ENCODE measurements at places on chromosomes 13 and 19.

DNA sequence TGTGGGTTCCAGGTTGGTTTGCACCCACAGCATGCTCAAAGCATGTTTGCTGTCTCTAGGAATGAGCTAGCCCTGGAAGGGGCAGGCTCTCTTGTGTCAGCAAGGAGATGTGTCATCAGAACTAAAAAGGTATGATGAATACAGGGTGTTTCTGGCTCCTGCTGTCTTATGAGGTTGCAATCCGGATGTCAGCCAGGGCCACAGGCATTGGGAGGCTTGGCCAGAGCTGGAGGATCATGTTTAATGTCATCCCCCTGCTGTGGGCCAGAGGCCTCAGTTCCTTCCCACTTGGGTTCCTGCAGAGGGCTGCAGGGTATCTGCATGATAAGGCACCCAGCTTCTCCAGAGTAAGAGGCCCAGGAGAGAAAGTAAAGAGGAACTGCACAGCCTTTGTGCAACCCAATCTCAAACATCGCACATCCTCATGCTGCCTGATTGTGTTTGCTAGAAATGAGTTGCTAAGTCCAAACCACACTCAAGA is 193.6 kb downstream of the COL4A1 start:
- DNase-seq, result no peak

- no peak for DNase-seq
These were observed 6.5 kb downstream of the UNC13A start for GRCh38 chr19:17681505-17682125.

GRCh38 chr13:41061075-41061913 is at the start of gene WBP4:
Gene WBP4, plus strand, starts transcription at chr13:41061509. Its CDS starts 165 bp downstream, at chr13:41061674.
- DNase-seq, result peak; percentile 88

GRCh38 chr13:24068472-24068871 is 92.0 kb upstream of the SPATA13 start:
- DNase-seq, result no peak

DNA sequence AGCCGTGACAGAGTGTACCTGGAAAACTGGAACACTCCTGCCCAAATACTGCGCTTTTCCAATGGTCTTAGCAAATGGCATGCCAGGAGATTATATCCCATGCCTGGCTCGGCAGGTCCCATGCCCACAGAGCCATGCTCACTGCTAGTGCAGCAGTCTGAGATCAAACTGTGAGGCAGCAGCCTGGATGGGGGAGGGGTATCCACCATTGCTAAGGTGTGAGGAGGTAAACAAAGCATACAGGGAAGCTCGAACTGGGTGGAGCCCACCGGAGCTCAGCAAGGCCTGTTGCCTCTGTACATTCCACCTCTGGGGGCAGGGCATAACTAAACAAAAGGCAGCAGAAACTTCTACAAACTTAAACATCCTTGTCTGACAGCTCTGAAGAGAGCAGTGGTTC is 10.5 kb downstream of the CYP2A13 start:
- DNase-seq, result no peak

- no peak for DNase-seq
These were observed 101.6 kb downstream of the IRS2 start for GRCh38 chr13:109684824-109685202.

DNA sequence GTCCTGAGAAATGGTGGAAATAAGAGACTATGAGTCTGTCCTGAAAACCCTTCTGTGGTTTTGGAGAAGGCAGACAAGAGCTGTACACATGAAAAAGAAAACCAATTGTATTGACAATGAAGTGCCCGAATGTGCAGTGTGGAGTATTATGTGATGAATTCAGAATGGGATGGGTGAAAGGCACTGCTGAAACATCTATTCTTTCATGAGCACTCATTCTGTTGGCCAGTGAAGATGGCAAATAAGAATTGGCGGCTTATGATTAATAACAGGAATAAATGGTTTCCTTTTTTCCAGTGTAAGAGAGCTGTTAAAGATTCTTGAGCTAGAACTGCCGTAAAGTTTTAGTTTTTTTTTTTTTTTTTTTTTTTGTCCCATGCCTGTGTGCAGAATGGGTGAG is 5.7 kb downstream of the POLR1D start:
- no peak for DNase-seq

DNA sequence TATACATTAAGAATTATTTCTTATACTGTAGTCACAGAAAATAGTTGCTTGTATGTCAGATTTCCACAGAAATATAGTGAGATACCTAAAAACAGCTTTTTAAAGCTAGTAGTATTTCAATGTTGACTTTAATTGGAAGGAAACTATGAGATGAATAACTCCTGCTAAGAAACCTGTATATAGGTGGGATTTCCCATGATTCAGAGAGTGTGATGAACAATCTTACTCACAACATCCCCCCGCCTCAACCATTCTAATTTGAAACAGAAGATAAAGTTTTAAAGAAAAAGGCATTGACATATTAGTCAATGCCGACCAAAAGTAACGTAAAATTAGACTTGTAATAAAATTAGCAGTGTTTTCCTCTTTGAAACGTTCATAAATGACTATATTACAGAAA is 1.4 kb upstream of the MIR17HG start:
- no peak for DNase-seq

DNA sequence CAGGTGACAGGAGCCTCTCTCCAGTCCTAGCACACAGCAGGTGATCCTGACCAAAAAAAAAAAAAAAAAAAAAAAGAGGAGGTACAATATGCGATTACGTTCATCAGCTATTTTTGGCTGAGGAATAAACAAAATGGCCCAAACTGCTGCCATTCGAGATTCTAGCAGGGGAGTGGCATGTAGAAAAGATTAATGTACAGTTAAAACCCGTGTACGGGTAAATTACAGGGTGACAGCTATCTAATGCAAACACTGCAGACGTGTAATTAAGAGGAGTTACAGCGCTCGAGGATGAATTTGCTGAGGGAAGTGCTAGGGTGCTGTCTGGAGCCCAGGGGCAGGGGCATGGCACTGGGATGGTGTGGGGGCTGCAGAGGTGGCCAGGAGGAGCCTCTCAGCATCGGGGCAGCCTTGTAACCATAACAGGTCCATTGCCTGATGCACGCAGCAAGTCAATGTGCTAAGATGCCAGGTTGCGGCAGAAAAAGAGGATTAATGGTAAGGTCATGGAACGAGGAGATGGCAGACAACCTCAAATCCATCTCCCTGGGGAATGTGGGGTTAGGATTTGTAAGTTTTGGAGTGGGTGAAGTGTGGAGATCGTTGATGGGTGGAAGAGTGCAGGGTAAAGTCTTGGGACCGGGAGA is 17.4 kb downstream of the CHST8 start:
- DNase-seq, result no peak

GRCh38 chr13:105177265-105177900 is 1358.1 kb downstream of the EFNB2 start:
- DNase-seq, result no peak

DNA sequence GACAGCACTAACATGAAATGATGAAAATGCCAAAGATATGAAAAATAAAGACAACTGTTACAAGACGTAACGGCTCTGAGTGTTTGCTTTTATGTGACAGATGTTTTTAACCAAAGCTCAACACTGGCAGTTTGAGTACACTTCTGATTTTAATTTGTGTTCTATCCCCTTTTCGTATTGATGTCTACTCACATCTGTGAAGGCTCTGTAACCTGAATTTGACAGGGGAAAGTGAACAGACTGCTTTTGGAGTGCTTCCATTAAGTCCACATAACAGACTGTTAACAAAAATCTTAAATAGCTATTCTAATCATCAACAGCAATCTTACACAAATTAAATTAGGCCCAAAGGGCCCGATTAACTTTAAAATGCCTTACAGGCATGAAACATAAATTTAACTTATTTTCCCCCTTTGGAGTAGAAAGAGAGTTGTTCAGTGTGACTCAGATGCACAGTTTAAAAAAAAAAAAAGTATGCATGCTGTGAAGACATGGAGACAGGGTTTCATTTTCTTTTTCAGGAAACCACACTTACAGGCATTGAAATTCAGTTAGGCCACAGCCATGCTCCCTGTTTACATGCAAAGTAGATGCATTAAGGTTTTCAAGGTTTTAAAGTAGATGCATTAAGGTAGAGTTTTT is 16.3 kb upstream of the RNASEH2B start:
- DNase-seq, result no peak

DNA sequence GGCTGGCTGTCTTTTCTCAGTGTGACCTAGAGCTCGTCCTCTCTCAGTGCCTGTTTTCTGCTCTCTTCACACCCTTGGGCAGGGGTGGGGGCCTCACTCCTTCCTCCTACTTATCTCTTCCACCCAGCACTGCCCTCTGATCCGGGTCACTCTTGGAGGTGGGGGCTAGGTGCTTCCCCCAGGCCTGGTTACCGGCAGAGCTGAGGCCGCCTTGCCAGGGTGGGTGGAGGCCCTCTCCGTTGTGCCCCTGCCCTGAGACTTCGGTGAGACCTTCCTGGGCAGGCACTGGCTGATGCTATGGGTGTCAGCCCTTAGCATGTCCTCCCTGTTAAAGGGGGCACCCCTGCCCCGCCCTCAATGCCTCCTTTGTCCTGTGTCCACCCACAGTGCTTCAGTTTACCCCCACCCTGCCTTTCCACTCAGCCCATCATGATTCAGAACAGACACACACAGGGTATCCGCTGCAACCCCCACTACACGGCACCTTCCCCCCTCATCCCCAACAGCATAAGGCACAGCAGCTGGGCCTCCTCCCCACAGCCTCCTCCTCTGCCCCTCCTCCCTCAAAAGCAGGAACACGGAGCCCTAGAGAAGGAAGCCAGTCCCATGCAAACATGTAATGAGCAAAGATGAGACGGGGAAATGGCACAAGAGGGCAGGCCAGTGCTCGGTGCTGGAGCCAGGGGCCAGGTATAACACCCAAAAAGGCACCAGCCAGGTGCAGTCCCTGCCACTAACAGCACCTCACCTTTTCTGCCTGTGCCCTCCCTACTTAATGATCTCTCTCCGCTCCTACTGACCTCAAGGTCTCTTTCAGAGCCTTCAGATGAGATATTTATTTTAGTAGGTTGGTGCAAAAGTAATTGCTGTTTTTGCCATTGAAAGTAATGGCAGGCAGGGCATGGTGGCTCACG is 9.8 kb downstream of the ZGLP1 start:
- DNase-seq, result no peak

GRCh38 chr19:8129061-8129618 is 20.3 kb downstream of the FBN3 start:
- DNase-seq, result no peak

DNA sequence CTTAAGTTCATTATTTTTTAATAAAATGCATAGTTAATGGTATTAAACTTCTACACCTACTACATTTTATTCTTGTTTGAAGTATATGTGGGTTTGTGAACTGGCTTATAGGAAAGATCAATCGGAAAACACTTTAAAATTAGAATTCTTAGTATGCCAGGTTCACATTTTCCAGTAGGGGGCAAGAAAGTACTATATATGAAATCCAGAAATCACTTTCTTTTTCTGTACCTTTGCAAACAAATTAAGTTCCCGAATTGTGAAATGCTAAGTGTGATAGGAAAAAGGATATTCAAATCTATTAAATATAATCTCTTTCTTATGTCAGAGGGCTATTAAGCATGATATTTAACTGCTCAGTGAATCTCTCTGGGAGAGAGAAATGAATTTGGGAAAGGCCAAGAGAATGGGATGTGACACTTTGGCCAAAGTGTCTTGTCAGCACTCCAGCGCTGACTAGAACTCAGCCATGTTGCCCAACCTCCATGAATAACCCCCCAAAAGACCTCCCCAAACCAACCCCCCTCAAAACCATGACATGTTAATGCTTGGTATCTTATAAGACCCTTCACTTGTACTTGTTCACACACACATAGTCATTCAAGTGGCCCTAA is 122.6 kb upstream of the SLC10A2 start:
- no peak for DNase-seq

DNA sequence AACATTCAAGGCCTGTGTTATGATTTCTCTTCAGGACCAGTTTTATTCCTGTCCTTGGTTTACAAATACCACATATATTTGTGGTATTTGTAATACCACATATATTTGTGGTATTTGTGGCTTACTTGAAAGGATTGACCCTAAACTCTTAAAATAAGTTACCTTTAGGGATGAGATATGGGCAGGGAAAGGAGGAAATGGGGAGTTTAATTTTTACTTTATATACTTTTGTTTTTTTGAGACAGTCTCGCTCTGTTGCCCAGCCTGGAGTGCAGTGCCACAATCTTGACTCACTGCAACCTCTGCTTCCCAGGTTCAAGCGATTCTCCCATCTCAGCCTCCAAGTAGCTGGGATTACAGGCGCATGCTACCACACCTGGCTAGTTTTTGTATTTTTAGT is 2.3 kb upstream of the TGDS start:
- no peak for DNase-seq

DNA sequence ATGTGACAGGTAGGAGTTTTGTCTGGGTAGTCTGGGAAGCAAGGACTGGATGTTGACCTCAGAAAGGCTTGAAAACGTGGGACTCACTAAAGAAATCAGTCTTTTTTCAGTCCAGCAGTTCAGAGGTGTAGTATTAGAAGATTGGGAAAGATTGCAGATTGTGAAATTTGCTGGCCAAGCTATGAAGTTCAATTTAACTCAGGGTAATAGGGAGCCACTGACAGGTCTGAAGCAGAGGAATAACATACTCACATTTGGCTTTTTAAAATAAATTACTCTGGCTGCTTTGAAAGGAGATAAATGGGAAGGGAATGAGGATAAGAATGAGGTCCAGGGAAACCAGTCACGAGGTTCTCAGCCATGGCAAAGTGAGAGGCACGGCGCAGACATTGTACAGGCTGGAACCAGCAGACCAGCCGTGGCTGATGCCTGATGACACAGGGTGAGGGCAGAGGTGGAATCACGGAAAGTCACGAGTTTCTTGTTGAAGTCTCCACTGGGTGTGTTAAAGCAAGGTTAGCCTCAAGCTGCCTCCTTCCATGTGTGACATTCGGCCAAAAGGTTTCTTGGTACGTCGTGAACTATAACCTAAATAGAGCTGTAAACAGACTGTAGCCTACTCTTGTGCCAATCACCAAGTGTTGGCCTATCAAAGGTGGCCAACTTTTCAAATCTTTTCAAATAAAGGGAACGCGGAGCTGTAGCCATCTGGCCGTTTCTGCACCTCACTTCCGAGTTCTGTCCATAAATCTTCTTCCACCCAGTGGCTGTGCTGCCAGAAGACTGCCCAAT is 377.6 kb downstream of the IRS2 start:
- DNase-seq, result no peak

DNA sequence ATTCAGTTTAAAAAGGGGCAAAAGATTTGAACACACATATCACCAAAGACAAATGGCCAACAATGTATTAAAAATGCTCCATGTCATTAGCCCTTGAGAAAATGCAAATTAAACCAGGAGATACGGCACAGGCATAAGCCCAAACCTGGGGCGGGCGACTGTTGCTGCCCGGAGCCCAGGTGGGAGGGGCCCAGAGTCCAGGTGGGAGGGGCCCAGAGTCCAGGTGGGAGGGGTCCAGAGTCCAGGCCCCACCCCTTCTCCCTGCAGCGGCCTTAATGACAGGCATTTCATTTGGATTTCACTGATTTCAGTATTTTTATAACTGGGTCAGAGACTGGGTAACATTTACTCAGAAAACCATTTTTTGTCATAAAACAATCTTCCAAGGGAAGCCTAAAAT is 78.2 kb downstream of the RASA3 start:
- DNase-seq, result no peak

DNA sequence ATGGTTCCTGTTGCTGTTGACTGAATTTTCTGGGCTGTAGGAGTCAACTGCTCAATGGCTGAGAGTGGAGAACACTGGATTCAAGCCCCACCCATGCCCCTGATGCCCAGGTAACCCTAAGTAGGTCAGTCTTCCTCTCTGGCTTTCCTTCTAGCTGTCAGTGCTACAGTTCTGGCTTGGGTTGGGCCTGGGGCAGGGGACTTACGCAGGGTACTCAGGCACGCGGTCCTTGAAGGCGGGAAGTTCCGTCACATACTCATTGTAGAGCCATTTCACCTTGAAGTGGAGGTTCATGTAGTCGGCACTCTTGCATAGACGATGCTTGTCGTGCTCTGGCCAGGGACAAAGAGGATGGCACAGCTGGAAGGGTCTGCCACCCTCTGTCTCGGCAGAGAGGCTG is 55.6 kb downstream of the UNC13A start:
- DNase-seq, result no peak

Data from iPS DF 19.7 (cell line).